ENCODE measurements at places on chromosomes 7 and 10.

GRCh38 chr7:143299840-143300239, 11.7 kb downstream of the CASP2 start:
- DNase-seq: peak; percentile 35

DNA sequence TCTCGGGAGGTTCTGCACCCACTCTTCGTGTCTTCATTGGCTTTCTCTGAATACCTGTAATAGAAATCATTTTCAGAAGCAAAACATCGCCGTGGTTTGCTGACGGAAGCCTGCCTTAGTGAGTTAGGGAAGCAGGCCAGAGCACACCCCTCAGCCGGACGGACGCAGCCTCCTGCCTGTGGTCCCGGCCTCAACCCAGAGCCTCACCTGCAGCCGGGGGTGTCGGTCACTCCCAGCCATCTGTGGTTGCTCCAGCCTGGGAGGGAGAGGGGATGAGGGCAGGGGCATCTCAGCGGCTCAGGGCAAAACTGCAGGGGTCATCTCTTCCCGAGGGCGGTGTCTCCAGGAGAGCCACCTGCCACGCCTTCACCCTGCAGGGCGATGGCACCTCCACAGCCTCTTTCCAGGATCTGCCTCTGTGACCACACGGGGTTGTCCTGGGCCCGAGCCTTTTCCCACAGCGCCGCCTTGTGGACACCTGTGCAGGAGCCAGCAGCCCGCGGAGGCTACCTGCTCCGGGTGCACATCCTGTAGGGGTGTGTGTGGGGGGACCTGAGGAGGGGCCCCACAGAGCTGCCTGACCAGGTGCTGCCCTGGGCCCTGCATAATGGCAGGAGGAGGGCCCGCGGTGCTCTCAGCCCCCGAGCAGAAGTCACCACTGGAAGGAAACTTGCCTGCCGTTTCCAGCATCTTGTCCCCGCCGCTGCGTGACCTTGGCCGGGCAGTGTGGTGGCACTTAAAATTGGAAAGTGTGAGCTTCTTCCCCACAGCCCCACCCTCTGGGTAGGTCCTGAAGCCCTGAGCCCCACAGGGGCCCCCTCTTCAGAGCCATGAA, 21.6 kb upstream of the AP5Z1 start:
- DNase-seq: peak; percentile 57

DNA sequence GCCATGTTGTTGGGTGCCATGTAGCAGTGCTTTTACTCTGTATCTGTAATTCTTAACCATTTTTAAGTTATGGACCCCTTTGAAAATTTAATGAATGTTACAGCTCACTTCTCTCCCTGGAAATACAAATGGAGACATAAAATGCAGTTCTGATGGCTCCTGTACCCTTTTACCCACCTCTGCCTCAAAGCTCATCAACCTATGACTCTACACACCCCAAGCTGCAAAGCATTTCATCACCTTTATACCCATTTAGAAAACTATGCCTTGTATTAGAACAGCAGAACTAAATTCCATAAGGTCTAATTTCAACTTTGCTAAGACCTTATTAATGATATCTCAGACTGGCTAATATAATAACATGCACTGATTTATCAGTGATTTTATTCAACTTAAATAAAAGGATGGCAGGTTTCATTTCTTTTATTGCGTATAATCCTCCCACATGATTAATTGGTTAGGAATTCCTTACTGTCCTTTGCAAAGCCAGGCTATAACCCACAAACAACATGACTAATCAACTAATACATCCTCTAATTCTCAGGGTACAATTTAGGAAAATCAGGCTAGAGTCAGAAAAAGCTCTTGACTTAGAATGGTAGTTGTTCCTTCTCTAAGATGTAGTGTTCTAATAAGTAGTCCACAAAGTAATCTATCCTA, 68.1 kb downstream of the CPEB3 start:
- DNase-seq: no peak

- no peak for DNase-seq
Observed at GRCh38 chr10:53491774-53492173, 719.2 kb upstream of the MBL2 start.

GRCh38 chr7:24945899-24946298, 34.1 kb downstream of the OSBPL3 start:
- DNase-seq: no peak

DNA sequence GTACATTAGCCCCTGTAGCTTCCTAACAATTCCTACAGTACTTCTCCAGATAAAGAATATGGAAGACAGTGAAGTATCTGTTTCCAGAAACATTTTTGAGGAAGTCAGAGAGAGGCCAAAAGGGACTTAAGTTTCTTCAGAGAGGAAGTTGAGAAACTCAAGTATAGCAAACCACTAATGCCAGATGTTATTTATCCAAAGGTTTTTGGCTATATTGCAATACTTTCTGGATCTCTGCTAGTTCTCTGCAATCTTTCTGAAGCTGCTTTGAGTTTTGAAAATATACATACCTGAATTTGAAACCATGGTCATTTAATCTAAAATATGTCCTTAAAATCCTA, 64.7 kb downstream of the BICC1 start:
- DNase-seq: no peak

- DNase-seq: no peak
Observed at GRCh38 chr10:11678074-11678793, 63.9 kb upstream of the ECHDC3 start.

DNA sequence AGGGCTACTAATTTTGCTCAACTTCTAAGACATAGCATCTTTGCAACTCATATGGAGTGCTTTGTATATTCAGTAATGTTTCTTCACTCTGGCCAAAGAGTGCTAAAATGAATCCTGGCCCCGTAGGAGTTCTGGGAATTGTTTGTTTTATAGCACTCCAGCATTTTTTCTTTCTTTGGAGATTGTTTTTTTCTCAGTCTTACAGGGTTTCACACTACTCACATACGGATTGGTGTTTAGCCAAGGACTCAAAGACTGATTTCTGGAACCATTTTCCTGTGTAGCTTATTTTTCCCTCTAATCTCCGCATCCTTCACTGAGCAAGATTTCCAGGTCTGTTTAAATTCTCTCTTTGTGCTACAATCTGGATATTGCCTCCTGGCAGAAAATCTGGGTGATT, 6.4 kb downstream of the TAS2R41 start:
- no peak for DNase-seq

GRCh38 chr10:72328045-72328828, 26.5 kb downstream of the DNAJB12 start:
- no peak for DNase-seq

DNA sequence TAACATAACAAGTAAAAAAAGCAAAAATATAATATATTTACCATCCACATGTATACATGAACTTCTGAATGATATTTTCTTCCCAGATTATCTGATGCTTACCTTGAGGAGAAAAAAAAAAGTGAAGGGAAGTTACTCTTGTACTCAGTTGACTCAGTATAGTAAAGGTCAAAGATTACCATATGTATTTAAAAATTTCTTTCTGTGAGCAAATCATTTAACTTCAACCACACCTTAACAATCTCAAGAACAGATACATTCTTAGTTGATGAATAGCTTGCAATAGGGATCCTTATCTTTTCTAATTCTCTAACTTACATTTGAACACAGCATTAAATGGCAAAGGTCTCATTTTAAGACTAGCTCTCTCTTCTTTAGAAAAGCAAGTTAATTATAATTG, 29.8 kb downstream of the PRR15 start:
- no peak for DNase-seq

- DNase-seq: no peak
Observed at GRCh38 chr10:13404791-13405190, 56.7 kb upstream of the SEPHS1 start.

GRCh38 chr7:7519056-7519455, 16.6 kb downstream of the COL28A1 start:
- no peak for DNase-seq

DNA sequence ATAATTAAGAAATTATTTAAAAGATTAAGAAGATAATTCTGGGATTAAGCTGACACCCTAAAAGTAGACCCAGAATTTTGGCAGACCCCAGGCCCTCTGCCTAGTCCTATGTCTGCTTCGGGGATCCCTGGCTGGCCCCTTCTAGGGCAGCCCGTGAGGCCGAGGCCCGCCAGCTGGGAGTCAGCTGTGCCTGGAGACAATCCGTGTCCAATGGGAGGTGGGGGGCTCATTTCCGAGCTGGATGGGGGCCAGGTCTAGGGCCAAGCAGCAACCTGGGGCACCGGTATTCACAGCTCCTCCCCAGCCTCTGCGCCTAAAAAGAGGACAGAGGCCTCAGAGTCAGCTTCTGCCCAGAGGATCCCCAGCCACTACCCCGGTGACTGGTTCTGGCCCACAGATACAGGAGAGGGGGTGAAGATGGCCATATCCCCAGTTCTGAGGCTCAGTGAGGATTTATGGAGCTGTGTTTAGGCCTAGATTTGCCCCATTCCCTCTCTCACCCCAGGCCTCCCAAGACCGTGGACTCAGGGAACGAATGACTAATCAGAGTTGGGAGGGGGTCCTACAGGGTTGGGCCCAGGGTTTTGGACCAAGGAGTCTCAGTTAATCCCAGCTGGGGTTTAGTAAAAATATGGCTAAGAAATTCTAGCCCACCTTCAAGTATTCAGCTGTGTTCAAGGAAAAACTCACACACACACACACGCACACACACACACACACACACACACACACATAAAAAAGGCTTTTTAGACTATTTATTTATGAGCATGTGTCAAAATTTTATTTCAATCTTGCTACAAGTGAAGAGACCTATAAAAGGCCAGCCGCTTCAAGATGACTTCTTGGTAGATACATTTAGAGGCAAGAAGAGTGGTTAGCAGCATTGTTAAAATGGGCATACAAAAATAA, 37.4 kb upstream of the LBX1 start:
- DNase-seq: no peak

DNA sequence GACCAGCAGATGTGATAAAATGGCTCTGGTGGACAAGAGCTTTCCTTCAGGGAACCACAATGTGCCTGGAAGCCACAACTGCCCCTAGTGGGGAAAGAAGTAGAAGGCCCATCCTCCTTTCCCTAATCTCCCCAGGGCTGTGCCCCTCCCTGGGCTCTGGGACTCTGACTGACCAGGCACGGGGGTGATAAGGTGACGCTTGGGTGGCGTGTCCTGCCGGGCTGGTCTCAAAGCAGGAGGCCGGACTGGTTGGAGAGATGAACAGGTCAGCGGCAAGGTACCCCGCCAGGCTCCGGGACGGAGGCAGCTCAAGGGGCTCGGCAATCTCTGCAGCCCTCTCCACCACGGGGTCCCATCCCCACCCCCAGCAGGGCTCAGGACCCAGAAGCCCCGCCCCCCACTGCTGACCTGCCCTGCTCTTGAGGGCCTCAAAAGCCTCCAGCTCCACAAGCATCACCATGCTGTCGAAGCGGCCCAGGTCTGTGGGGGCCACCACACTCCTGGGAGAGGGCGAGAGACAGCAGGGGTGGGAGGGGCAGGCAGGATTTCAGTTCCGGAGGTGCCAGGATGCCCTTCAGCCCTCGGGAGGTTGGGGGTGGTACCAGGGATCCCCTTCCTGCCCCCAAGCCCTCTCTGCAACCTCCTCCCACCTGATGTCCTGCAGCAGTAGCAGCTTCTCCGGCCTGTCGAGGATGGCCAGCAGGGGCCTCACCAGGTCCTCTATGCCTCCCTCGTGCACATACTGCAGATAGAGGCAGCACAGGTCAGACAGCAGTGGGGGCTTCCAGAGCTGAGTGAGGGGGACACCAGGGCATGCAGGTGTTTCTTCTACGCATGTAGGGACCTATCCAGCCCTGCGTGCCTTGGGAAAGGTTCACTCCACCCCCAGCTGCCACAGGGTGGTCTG, 12.2 kb downstream of the LZTS2 start:
- DNase-seq: no peak

DNA sequence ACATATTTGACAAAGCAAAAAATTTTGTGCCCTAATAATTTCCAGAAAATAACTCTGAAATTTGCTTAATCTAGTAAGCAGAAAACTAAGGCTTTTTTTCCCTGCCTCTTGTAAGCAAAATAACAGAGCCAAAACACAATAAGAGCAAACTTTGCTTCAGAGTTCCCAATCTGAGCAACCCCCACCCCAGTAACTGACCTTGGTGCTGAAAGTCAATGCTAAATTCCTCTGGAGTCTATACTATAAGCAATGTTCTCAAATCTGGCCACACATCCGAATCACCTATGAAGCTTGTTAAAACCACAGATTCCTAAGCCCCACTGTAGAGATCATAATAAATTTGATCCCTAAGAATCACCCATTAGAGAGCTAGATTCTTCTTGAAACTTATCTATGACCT, 150.5 kb downstream of the ELAPOR2 start:
- DNase-seq: no peak

DNA sequence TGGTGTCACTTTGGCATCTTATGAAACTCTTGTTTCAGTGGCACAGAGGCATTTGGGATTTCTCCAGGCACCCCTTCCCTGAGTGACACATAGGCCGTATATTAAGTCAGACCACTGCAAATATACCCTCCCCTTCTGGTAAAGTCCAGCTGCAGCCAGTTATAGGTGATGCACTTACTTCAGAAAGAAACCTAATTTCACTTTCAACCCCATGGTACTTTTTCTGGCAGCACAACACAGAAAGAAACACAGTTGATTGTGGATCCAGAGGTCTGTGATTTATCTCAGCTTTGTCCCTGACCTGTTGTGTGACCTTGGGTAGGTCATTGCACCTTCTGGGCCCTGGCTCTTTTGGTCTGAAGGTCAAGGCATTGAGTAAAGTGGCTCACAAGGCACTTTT, 173.2 kb downstream of the BUB3 start:
- no peak for DNase-seq

DNA sequence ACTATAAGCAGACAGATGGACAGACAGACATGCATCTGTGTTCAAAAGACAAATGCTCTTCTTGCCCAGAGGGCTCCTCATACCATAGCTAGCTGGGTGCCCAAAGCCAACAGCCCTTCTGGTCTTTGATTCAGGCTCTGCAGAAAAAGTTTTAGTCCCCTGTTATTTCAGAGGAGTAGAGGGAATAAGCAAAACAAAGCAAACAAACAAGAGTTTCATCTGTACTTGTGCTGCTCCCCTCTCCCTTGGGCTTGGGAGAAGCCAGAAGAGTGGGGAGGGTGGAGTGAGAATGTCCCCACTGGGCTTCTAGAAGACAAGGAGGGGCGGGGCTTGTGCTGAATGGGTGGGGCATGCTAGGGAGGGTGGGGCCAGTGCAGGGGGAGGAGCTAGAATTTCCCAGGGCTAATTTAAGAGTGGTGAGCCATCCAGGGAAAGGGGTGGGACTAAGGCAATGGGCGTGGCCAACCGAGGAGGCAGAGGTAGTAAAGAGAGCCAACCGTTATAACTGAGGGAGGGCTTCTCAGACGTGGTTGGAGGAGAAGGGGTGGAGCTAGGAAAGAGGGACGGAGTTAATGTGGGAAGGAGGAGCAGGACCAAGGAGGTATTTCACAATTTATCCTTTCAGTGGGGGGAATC, 101.2 kb upstream of the MGMT start:
- DNase-seq: no peak

- DNase-seq: no peak
Observed at GRCh38 chr7:157980774-157981173, 606.8 kb downstream of the PTPRN2 start.

DNA sequence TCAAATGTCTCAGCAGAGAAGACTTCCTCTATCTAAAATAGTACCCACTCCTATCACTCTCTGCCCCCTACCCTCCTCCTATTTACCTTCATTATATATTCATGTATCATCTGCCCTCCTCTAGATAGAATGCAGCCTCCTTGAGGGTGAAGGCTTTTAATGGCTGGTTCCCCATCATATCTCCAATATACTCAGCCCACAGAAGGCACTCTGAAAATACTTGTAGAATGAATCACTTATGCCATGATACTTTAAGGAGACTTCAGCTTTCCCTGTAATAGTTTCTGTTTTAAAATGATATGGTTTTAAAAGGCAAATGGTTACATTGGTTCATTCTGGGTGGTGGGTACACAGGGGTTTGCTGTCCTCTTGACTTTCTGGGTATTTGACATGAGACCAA, 25.3 kb downstream of the GFRA1 start:
- DNase-seq: no peak
